AML-193 (cell line): ENCODE measurements at places on chromosomes 1 and 21.

DNA sequence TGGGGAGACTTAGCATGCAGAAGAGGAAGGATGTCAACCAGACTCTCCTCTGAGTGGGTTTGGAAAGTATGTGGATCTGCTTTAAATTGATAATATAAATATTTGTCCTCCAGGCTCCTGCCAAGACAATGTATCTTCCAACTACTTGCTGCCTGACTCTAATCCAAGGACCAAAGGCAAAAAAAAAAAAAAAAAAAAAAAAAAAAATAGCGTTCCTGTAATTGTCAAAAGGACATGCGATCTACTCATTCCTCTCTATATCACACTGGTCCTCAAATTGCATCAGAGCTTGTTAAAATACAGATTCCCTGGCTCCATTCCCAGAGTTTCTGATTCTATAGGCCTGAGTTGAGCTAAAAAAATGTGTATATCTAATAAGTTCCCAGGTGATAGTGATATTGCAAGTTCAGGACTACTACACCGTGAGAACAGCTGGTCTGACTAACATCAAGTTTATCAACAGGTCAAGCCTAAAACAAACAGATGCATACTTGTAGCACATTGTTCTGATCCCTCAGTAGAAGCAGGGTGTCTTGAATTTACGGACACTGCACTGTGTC, 141.3 kb downstream of the TNR start:
- DNase-seq, result no peak

GRCh38 chr21:32819694-32820093, 48.1 kb upstream of the PAXBP1 start:
- no peak for DNase-seq

- no peak for DNase-seq
These were observed 201.4 kb downstream of the CHRM3 start for GRCh38 chr1:239587574-239588369.

DNA sequence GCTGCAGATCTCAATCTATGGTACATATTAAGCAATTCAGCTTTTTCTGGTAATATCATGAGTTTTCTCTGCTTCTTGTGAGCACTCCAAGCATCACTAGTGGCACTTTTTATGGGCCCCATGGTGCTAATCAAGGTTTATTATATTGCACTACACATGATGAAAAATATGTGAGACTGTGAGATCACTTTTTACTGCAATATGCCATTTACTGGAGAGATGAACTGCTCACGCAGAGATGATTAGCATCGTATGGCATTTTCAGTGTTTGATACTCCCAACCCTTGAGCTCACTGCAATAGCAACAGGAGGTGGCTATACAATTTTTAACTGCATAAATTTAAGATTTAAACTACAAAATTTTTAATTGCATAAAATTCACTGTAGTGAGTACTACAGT, 8.7 kb upstream of the KCNK1 start:
- no peak for DNase-seq

DNA sequence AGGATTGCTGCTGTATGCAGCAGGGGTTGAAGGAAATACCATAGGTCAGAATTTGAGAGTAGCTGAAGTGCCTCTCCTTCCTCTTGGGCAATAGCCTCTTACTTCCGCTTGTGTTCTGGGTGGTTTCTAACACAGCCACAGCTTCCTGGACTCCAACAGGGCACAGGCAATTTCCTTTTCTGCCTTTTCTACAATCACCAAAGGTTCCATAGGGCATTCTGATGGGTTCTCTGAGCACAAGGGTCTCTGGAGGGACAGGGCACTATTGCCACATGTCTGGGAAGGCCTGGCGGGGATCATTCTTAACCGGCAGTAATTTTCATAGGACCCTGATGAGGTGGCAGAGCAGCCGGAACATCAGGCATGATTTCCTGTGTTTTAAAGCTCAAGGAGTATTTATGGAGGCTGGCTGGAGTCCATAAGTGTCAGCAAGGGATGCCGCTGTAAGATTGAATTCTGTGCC, 5.5 kb upstream of the AGTRAP start:
- peak; percentile 97 for DNase-seq

DNA sequence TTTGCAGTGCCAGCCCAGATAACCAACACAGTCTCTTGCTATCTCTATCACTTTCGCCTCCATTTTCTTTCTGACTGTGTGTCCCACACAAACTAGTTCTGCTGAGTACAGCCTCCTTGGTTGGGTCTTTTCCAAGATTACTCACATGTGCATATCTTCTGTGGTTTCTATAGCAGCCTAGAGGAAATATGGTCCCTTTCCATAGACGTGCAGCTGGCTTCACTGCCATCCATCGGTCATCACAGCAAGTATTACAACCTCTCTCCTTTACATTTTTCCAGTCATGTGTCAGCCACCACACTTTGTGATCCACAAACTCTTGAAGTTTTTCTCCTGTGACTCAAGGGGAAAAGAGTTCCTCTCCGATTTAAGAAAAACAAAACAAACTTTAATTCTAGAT, 893.4 kb upstream of the ADGRL4 start:
- DNase-seq, result no peak

DNA sequence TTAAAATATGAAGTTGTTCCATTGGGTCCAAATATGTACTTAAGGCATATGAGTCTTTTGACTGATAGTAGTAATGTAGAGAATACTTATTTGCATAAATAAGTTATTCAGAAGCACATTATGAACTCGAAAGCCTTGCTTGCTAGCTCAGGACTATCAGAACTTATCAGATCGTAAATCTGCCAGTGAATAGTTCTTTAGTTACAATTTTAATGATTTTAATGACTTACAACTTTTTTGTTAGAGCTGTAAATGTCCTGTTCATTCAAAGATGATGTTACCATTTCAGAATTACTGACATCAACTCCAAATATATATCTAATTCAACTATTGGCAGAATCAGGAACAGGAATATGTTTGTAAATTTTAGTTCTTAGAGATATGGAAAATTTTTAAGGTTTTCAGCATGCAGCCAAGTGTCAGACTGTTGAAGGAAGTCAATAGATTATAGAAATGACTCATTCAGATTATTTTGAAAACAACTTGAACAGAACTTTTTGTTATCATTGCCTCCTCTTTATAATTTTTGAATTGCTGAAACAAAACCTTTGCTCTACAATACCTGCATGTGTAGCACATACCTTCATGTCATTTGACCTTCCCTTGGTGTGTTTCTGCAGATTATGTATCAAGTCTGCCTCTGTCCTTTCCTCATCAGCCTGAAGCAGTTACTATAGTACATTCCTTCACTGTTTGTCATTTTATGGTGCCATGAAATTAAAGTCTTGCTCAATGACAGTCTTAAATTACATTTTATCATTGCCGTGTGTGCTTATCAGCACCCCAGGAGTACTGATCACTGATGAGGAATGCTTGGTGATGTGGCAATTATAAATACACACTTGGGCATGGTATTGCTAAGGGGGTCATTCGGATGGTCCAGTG, 44.9 kb downstream of the LRRC8D start:
- DNase-seq, result no peak

- no peak for DNase-seq
These were observed 17.2 kb upstream of the FOXO6 start for GRCh38 chr1:41343790-41344699.

DNA sequence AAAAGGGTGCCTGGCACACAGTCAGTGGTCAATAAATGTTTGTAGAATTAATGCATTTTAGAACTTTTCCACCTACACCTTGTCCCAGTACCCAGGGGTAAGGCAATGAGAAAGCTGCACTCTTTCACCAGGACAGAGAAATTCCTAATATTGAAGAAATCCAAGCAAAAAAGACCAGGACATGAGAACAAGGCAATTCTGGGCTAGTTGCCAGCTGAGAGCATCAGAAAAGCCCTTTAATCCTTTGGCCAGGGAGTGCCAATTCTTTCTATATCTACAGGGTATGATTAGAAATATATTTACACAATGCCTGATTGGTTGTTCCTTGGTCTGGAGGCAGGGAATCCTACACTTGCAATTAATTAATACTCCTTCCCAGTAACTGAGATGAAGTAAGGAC, 492.4 kb upstream of the NFIA start:
- DNase-seq, result no peak

GRCh38 chr21:26028183-26028582, 142.4 kb downstream of the APP start:
- DNase-seq, result no peak

GRCh38 chr21:46357335-46357604, 33.3 kb downstream of the PCNT start:
- DNase-seq, result no peak

- DNase-seq, result no peak
These were observed 163.4 kb downstream of the RUNX1 start for GRCh38 chr21:34885626-34886239.

GRCh38 chr21:25555492-25555891, 51.8 kb downstream of the MRPL39 start:
- DNase-seq, result no peak

DNA sequence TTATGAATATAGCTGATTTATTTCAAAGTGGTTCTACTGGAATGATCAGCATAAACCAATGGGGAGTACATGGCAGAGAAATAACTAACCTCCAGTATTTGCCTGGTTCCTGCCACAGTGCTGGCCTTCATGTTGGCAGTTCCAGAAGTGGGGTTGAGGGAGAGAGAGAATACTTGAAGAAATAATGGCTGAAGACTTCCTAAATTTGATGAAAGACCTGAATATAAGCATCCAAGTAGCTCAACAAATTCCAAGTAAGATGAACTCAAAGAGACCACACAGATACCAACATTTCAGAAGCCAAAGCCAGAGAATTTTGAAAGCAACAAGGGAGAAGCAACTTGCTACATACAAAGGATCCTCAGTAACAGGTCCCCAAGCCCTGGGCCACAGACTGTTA, 34.3 kb downstream of the S100B start:
- DNase-seq, result no peak

DNA sequence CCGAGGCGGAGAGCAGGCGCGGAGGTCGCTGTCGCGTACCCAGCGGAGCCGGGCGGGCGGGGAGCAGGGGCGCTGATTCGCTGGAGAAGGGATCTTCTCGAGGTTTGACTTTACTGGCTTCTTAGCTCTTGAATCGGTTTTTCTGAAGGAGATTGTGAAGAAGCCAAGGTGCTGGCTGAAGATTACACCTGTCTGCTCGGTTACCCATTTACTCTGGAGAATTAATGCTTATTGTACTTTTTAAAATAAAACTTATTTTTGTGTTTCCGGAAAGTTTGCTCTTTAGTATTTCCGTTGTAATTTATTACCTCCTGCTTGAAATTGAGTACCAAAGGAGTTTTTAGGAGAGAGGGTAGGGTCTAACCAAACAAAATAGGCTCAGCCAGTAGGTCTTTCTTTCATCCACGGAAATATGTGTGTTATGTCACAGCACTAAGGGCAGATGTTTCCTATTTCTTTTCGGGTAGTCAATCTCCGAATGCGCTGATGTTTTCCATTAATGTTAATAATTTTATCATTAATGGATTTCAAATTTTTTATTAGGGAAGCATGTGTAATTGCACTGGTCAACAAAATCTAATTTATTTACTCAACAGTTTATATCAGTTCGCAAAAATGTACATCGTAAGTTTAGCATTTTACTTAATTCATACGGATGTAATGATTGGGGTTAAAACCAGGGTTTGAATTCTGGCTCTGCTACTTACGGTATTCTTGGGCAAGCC, 510 bp upstream of the GNG5 start:
- DNase-seq, result peak; percentile 31

- no peak for DNase-seq
These were observed 456 bp downstream of the TOMM40L start for GRCh38 chr1:161226320-161226711.
